ENCODE measurements at places on chromosomes 6 and 20.

- no peak for DNase-seq
These were observed 276.3 kb downstream of the KIF16B start for GRCh38 chr20:16296931-16297330.

DNA sequence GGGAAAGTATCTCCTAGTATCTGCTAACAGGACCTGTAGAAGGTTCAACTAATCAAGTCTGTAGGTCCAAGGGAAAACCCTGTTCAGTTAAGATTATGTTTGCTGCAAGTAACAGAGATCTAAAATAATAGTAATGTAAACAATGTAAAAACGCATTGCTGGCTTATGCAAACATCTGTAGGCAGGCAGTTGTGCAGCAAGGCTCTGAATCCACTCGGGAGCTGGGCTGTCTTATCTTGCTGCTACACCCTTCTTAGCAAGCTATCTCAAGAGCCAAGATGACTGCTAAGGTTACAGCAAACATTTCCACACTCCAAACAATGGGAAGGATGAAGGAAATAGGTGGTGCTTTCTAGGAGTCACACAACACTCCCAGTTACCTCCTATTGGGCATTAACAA, 397.3 kb upstream of the NRSN1 start:
- DNase-seq = no peak

DNA sequence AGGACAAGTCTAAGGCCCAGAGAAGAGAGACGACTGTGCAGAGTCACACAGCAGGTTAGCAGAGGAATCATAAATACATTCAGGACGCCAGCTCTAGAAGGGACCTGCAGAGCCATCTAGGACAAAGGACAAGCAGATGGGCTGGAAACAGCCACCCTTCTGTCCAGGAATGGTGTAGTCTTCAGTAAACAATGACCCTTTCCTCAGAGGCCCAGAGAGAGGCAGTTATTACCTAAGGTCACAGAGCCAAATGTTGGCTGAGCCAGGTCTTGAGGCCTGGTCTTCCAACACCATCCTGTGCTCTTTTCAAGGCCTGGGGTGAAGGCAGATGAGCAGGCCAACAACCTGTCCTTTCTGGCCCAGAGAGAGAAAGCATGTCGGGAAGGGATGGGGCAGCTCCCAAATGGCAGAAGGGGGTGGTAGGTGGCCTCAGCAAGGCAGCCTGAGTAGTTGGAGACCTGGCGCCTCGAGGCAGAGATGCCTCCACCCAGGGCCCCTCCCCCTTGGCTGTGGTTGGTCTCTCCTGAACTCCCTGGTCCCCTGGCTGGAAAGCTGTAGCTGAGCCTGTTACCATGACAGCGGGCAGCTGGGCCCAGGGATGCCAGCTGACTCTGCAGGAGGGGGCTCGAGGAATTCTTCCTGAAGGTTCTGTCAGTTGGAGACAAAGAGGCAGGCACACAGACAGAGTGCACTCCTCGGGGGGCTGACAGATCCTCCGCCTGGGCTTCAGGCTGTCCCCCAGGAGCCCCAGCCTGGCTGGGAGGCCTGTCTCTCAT, 24.8 kb downstream of the EPB41L1 start:
- no peak for DNase-seq

GRCh38 chr20:56843386-56843785, 214.3 kb downstream of the TFAP2C start:
- DNase-seq = no peak

- no peak for DNase-seq
These were observed 334.1 kb downstream of the BCKDHB start for GRCh38 chr6:80440496-80441115.

- DNase-seq = no peak
These were observed 168.6 kb downstream of the NFATC2 start for GRCh38 chr20:51373713-51374455.

DNA sequence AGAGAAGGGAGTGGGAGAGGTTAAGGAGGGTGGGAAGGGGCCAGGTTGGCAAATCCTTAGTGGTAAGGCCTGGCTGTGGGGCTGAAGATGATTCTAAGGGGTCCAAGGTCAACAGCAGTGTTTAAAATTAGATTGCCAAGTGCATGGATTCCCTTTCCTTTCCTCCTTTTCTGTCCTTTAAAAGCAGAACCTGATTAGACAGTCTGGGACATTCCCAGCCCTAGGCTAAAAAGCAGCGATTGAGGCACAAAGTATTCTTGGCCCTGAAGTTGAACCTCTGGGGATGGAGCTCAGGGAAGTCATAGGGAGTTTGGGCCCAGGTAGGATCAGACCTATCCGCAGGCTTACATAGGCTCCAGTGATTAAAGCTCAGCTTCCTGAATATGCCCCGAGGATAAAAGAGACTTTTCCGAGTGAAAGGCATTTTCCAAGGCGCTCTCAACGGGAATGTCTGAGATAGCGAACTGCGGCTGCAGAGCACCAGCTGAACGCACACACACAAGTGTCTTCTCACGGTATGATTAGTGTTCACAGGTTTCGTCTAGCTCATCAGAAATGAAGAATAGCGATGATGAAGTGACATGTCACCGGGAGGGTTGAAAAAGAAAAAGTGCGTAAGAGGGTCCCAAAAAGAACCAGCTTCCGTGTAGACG, 787 bp upstream of the CARMIL1 start:
- no peak for DNase-seq

DNA sequence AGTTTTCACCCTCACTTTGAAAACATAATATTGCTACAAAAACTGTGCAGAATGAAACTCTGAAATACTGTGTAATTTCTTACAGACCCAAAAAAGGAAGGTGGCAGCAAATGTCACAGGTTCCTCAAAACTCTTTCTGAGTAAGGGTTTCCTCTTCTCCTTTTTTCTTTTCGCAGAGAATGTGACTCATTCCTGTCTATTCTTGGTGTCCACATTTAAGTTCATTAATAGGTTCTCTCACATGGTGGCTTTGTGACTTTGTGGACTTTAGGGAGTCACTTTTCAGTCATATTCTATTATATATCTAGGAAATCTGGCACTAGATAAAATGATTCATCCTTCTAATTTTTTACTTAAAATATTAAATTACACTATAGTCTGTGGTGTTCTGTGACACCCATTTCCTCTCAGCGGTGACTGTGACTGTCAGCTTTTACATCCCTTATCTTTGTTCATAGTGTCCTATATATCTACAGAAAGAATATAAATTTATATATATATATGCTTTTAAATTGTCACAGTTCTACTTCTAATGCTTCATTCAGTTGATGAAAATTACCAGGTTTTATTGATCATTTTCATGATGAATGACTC, 126.8 kb upstream of the HCRTR2 start:
- no peak for DNase-seq

DNA sequence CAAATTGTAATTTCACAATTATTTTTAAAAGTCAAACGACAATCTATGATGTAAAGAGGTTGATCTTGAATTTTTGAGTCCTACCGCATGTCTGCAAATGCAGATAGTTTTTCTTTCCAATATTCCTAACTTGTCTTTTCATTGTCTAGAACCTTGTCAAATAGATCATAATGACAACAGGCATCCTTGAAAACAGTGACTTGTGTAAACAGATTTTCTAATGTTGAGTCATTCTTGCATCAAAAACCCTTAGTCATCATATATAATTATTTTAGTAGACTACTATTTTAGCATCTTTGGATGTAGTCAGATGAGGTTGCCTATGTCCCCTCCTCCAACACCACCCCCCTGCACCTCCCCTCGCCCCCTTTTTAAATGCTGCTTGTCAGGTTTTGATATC, 43.8 kb downstream of the BMP6 start:
- DNase-seq = no peak

- no peak for DNase-seq
These were observed 35.7 kb downstream of the CDH4 start for GRCh38 chr20:61287583-61288275.

DNA sequence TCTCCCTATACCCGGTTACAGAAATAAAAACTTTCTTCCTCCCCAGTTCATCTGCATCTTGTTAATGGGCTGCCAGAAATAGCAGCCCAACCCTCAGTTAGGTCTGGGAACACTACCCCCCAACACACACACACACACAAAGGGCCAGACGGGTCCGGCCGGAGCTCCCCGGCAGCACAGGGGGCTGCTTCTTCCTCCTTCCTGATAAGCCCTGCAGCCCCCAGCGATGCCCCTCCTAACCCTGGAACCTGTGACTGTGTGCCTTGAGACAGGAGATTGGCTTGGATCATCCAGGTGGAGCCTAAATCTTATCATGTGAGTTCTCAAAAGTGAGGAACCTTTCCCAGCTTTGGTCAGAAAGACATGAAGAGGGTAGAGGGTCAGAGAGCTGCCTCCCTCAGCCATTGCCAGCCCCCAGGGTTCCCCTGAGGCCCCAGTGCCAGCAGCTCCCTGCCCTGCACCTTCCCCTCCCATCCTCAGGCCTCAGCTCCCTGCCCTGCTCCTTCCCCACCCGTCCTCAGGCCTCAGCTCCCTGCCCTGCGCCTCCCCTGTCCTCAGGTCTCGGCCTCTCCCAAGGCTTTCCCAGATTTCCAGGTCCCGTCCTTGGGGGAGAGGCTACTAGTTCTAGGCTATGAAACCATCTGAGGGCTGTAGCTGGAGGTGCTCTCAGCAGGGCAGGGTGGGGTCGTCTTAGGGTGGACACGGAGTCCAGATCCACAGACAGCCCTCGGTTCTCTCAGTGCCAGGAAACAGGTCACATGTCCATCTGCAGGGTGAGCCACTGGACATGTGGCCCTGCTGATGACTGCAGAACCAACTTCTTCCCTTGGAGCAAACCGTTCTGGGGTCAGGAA, 34.5 kb upstream of the CST7 start:
- no peak for DNase-seq

- no peak for DNase-seq
These were observed 17.1 kb upstream of the NTSR1 start for GRCh38 chr20:62691487-62691886.

- no peak for DNase-seq
These were observed 33.3 kb downstream of the BEND3 start for GRCh38 chr6:107082045-107082444.

DNA sequence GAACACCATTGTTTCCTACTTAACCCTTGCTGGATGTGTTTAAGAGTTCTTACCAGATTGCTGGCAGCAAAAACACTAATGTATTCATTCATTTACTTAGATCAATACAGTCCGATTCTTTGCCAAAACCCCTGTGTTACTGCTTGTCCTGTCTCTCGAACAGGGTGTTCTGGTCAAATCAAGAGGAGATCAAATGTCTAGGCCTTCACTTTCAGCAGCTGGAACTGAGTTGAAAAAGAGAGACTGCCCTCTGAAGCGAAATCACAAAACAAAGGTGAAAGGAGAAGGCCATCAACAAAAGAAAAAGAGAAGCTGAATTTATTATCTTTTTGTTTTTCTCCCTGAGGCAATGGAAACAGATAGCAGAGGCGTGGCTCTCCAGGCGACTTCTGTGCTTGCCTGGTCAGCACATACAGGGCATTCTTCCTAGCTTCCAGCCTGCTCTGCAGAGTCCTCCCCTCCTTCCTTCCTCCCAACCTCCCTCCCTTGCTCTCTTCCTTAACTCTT, 44.1 kb upstream of the GCM1 start:
- no peak for DNase-seq

- no peak for DNase-seq
These were observed 734 bp downstream of the TPBG start for GRCh38 chr6:82364087-82365015.

DNA sequence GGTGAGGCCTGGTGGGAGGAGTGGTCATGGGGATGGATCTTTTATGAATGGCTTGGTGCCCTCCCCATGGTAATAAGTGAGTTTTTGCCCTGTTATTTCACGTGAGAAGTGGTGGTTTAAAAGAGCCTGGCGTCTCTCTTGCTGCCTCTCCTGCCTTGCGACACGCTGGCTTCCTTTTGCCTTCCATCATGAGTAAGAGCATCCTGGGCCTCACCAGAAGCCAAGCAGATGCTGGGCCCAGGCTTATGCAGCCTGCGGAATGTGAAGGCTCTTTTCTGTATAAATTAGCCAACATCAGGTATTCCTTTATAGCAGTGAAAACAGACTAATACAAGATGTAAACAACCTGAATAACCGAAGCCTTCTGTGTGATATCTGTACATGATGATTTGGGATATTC, 27.6 kb downstream of the VTA1 start:
- no peak for DNase-seq

- no peak for DNase-seq
These were observed 126.5 kb downstream of the DTNBP1 start for GRCh38 chr6:15536198-15536955.

GRCh38 chr20:47740862-47741184, 44.5 kb downstream of the SULF2 start:
- no peak for DNase-seq

DNA sequence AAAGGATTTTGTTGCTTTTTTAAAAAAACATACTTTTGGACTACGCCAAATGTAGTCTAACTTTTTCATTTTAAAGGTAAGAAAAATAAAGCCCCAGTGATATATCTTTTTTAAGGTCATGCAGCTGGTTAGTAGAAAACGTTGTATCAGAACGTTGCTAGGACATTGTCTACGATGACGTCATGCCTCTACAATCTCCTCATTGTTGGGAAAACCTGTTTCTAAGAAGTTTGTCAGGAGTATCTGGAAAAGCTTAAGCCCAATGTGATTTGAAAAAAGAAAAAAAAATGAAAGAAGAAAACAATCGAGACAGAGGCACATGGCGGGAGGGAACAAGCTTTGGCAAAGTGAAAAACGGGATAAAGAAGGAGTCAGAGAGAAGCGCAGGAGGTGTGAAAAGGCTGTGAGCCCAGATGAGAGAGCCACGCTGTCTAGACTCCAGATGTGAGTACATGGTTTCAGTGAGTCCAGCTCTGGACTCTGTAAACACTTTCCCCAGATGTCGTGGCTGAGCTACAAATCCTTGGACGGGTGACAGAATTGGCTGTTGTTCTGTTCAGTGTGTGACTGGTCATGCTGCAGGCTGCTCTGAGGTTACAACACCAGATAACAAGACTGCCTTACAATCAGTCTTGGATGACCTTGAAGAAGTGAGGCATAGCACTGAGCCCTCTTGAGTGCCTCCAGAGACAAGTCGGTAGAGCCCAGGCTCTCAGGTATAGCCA, 656.7 kb upstream of the ID4 start:
- DNase-seq = no peak

DNA sequence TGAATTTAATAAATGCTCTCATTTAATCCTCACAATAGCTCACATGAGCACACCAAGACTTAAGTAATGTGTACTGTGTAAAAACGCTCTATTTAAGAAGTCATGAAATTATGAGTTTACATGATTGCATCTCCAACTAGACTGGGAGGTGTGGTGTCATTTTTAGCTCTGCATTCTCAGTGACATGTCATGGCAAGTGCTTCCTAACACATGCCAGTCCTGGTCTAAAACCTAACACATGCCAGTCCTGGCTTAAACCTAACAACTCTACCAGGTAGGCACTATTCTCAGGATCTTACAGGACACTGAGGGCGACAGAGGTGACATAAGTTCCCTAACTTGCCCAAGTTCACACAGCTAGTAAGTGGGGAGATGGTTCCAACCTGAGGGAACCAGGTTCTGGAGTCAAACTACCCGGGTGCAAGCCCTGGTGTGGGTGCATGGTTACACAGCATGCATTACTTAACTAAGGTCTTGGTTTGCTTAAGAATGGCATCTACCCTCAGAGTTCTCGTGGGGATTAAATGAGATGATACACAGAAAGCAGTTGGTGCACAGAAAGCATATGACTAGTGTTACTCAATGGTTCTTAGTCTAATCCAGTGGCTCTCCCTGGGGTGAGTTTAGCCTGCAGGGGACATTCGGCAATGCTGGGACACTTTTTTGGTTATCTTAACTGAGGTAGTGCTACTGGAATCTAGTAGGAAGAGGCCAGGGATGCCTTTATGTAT, 14.7 kb downstream of the CLDN20 start:
- DNase-seq = no peak

- no peak for DNase-seq
These were observed 90.5 kb downstream of the BTBD9 start for GRCh38 chr6:38549180-38549579.
